Activated CD8-positive, alpha-beta memory T cell treated with anti-CD3 and anti-CD28 coated beads for 1 hour (primary cell): ENCODE measurements at places on chromosomes 4 and X.

GRCh38 chrX:153456161-153456560, 10.3 kb upstream of the TREX2 start:
- no peak for DNase-seq

- DNase-seq = no peak
Measured at GRCh38 chr4:17475481-17475880, 36.4 kb downstream of the QDPR start.

DNA sequence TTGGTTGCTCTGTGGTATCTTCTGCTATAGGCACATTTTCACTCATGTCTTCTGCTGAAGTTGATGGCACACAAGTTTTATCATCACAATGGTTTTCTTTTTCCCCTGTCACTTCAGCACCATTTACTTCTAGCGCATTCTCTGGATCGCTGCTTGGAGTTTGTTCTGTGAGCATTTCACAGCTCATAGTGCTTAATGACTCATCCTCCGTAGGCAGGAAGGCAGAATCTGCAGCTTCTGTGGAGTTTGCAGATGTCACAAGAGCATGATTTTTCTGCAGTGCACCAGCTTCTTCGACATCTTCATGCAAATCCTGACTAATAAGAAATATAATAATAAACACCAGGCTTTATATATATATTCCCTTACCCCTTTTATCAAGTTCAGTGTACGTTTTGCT, 83.6 kb downstream of the CHM start:
- DNase-seq = no peak

- no peak for DNase-seq
Measured at GRCh38 chrX:133056341-133056740, 40.6 kb downstream of the USP26 start.

DNA sequence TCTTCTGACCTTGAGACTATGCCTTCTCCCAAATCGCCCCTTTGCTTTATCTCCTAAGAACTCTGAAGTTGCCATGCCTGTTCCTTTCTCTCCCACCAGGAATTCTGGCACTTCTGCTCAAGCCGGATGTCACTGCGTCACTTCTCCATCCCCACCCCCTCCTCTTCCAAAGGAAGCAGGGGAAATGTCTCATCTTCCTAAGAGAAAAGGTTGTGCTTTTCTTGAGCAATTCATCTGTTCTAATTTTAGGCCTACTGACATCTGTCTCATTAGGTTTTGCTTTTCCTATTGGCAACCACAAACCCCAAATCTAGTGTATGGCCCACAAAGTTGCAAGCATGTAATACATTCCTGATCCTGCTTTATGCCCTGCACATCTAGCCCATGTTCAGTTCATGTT, 163.1 kb upstream of the PLAC1 start:
- no peak for DNase-seq

DNA sequence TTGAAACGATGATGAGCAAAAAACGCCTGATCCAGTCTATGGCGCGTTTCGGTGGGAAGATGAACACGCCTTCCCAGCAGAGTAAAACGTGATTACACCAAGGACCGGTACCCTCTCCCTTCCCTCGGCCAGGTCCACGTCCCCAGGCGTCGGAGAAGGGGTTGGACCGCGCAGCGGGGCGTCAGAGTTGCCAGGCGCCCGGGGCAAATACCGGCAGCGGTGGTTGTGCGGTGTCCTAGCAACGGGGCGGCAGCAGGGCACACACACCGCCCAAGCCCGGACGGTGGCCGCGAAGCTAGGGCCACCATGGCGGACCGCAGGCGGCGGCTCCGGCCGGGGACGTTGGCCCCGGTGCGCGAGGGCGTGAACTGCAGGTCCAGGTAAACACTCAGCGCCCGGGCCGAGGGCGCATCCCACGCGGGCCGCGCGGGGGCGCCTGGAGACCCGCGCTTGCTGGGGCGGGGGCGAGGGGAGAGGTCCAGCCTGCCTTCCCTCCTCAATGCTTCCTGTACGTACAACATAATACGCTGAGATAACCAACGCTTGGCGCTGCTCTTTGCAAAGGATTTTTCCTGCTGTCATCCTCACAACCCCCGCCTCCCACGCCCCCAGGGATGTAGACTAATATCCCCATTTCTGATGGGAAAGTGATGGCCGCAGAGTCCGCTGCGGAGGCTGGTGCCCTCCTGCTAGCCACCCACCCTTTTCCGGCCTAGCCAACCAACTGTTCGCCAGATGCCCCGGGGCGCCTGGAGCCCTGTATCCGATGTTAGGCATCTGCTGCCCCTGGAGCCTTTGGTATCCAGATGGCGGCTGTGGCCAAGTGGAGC, at the start of gene FAM47E:
Gene FAM47E (plus strand): TSS at position 281 of the 830 bp plus-strand sequence. CDS start 26 bp downstream, at position 307.
- no peak for DNase-seq

DNA sequence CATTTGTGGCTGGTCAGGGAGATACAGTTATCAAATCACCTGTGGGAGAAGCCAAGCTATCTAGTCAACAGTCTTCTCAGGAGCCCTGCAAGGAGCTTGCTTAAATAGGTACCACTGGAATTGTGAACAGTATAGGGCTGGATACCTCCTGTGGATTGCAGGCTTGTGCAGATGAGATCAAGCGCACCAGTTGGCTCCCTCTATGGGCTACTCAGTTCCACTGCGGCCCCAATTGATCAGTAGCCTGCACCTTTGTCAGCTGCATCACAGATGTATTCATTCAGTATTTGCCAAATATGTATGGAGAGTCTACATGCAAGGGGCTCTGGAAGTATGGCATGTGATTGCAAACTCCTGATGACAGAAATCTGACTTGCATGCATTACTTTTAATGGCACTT, 28.6 kb downstream of the TEX13A start:
- no peak for DNase-seq

- no peak for DNase-seq
Measured at GRCh38 chr4:6724421-6725111, 8.6 kb downstream of the BLOC1S4 start.

GRCh38 chr4:166700592-166700991, 533.7 kb downstream of the SPOCK3 start:
- no peak for DNase-seq

- DNase-seq = no peak
Measured at GRCh38 chrX:26851981-26852380, 611.2 kb downstream of the PPP4R3C start.

- DNase-seq = no peak
Measured at GRCh38 chr4:122052677-122053076, 99.5 kb upstream of the BLTP1 start.

GRCh38 chr4:152992027-152992426, 55.9 kb downstream of the FHDC1 start:
- DNase-seq = no peak

GRCh38 chr4:145278341-145279121, 98.1 kb upstream of the OTUD4 start:
- DNase-seq = no peak

DNA sequence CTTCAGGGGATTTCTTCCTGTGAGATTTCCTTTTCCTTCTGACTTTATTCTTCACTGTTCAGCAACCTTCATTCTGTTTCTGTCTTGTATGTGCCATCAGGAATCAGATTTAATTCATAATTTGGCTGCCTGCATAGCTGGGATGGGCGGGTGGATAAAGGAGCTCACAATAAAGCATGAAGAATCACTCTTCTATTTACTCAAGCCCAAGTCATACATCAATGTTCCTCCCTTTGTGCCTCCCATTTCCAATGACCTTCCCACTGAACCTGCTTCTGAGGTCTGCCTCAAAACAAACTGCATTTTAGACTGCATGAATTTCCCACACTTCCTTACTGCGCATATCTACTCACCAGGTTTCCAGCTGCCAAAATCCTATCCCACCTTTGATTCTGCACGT, 14.0 kb downstream of the PDGFC start:
- DNase-seq = no peak

- no peak for DNase-seq
Measured at GRCh38 chrX:126785539-126785938, 34.0 kb upstream of the PRR32 start.

- DNase-seq = no peak
Measured at GRCh38 chr4:30904215-30904555, 184.0 kb downstream of the PCDH7 start.

DNA sequence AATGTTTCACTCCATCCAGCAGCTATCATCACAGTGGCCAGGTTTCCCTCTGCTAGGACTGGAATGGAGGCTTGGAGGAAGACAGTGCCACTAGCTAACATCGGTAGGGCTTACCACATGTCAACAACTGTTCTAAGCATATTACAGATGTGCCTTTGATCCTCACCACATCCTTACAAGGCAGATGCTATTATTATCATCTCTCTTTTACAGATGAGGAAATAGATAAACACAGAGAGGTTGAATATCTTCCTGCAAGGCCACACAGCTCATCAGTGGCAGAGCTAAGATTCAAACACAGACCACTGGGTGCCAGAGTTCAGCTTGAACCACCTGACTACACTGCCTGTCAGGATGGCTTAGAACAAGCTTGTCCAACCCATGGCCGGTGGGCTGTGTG, 47.4 kb downstream of the MAMLD1 start:
- DNase-seq = no peak

DNA sequence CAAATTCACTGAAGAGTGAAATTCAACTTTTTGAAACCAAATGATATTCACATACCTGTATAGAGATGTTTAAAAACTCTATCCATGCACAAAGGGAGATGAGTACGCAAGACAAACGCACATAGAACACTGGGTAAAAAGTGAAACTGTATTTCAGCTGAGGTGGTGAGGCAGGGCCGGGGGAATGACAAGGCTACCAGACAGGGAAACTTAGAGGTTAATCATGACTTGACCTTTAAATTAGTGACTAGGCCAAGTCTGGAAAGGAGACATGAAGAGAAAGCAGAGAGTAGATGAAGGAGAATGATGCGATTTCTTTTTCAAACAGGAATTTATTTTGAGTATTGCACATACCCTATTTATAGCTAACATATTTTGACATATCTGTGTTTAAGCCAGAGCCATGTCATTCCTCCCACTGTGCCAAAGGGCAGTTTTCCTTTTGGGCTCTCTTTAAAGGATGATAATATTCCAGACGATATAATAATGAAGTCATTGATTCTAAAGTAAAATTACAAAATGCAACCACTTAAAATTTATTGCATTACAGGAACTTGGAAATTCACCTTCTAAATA, 49.4 kb downstream of the ARHGEF6 start:
- DNase-seq = no peak

- no peak for DNase-seq
Measured at GRCh38 chr4:37757761-37758160, 68.7 kb upstream of the PGM2 start.

DNA sequence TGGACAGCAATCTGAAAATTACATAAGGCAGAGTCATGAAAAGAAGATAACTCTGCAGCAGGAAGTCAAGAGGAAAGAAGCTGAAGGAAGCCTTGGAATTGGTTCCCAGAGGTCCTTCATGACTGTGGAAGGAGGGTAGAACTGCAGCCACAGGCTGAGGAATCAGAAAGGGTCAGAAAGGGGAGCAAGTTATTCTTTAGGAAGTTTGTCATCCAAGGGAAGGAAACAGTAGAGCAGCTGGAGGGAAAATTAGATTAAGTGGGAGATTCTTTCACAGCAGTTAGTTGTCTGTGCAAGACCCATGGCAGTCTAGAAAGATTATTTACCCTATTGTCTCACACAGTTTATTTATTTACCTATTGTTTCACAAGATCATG, 9.3 kb upstream of the ADH1C start:
- no peak for DNase-seq

DNA sequence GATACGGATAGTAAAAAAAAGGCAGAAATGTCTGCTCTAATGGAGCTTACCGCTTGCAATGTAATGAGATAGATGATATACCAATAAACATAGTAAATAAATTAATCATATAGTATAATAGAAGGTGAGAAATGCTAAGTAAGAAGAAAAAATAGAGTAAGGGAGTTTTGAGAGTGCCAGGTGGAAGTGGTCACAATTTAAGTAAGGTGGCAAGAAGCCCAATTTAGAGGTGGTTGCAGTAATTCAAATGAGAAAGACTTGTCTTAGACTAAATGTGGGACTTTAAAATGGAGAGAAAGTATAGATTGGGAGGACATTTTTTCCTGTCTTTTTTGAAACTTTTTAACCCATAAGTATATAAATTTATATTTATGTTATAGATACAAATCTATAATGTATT, 26.0 kb downstream of the TBC1D19 start:
- DNase-seq = no peak

DNA sequence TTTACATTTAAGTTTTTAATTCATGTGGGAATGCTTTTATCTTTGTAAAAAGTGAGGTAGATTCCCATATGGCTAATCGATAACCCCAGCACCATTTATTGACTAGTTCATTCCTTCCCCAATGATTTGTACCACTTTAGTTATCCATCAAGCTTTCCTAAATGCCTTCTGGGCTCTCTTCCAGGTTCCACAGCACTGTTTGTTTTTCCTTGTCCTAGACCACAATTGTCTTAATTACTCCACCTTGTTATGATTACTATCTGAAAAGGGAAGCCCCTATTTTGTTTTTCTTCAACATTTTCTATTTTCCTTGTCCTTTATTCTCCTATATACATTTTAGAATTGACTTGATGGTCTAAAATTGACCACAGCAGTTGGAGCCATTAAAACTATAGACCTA, 48.5 kb upstream of the GPRIN3 start:
- DNase-seq = no peak

GRCh38 chrX:93598076-93598475, 75.3 kb downstream of the NAP1L3 start:
- no peak for DNase-seq

DNA sequence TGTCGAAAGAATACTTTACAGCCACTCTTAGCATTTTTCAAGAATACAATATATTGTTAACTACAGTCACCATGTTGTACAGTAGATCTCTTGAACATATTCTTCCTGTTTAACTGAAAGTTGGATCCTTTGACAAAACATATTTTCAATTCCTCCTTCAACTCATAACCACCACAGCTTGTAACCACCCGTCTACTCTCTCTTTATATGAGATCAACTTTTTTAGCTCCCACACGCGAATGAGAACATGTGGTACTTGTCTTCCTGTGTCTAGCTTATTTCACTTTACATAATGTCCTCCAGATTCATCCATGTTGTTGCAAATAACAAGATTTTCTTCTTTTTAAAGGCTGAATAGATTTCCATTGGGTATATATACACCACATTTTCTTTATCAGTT, 338.3 kb upstream of the IGFBP7 start:
- DNase-seq = no peak

- DNase-seq = no peak
Measured at GRCh38 chr4:146179784-146180370, 4.4 kb downstream of the LSM6 start.

GRCh38 chr4:33831442-33832066, 2412.8 kb downstream of the ARAP2 start:
- DNase-seq = no peak

- DNase-seq = no peak
Measured at GRCh38 chr4:41757521-41758156, 9.1 kb upstream of the PHOX2B start.

DNA sequence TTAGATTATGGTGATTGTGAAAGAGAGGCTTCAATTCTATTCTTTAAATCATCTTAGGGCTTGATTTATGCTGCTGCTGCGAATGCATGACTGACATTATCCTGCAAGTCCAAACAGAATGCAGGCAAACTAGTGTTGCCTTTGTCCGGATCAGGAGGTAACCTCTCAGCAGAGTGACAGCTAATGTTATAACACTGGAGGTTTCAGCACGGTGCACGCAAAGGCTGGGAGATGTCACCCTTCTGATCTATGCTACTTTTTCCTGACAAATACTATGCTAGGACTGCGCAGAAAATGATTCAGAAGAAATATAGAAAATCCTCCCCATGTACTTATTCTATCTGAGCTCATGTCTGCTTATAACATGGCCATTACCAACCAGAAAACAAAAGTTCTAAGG, 48.2 kb downstream of the ANOS1 start:
- no peak for DNase-seq
